ENCODE measurements at places on chromosomes 7 and 10.
A peak's percentile ranks its signal among the peaks of the same experiment; 100 is the strongest.

- DNase-seq, result peak; percentile 47
Observed at GRCh38 chr7:142583446-142583845, 165.8 kb upstream of the PRSS1 start.

GRCh38 chr7:79454361-79454960, 994 bp upstream of the MAGI2 start:
- no peak for DNase-seq

GRCh38 chr7:151732834-151733592, 143.9 kb downstream of the PRKAG2 start:
- DNase-seq, result no peak

- no peak for DNase-seq
Observed at GRCh38 chr10:113042868-113043267, 92.8 kb downstream of the TCF7L2 start.

DNA sequence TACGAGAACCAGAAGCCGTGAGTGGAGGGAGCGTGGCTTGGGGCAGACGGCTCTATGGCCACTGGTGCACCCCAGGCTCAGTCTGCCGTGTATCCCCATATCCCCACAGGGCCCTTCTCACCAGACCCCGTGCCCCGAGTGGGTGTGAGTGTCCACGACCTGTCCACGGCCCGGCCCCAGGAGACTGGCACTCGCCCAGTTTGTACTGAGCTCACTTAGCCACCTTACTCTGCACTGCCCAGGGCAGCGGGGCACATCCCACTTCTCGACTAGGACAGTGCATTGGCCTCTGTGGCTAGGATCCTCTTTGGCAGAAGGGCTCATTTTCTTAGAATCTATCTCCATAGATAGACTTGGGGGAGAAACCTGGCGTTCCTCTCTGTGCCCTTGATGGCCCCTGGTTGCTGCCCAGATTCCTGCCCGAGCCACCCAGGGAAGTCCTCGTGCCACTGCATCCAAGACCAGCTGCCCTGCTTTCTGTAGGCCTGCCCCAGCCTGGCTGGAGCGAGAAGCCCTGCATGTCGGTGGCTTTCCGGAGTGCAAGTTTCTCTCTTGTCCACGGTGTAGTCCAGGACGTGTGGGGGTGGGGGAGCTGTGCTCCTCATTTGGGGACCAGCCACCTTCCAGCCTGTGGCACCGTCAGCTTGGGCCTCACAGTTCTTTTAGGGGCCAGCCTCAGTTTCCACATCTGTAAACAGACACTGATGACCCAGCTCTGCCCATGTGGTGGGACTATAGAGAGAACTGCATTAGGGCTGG, 11.9 kb downstream of the TMEM120A start:
- DNase-seq, result no peak

GRCh38 chr10:131206111-131206995, 105.2 kb downstream of the TCERG1L start:
- DNase-seq, result no peak

DNA sequence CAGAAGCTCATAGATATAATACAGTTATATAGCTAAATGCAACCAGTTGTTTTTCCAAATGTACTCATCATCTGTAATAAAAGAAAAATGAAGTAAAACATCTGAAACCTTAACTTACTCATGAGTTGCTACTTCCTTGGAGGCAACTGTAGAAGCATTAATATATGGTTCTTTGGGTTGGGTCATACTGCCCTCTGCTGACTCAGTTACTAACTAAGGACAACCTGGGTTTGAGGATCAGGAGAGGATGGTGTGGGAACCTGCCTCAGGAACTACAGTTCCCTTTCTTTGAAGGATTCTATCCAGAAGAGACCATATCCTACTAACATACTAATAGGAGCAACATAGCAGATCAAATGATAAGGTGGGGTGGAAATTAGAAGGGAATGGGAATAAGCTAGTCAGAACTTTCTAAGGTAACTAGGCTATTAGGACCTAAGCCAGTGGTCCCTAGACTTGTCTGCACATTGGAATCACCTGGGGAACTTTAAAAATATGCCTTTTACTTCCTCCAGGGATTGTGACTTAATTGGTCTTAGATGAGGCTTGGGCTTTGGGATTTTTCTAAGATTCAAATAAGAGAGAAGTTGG, 20.7 kb downstream of the COX15 start:
- peak; percentile 44 for DNase-seq

DNA sequence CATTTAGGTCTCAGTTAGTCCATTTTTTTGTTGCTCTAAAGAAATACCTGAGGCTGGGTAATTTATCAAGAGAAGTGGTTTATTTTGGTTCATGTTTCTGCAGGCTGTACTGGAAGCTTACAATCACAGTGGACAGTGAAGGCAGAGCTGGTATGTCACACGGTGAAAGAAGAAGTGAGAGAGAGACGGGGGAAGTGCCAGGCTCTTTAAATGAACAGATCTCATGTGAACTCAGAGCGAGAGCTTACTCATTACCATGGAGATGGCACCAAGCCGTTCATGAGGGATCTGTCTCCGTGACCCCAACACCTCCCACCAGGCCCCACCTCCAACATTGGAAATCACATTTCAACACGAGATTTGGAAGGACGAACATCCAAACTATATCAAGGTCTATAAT, 18.9 kb upstream of the PNLIPRP3 start:
- DNase-seq, result no peak

DNA sequence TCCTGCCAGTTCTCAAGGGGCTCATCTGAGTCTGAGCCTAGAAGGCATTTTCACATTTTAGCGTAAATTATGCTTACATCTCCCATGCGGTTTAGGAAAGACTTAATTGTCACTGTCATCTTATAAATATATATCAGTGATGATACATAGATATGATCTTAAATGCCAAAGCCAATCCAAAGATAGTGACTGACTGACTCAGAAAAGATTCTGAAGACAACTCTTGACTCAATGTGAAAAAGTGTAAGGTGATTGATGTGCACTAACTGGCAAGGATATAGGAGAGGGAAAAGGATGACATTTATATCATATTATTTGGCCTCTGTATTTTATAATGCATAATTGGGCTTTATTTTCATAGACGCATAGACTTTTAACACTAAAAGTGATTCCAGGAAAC, 84.9 kb upstream of the LRRN3 start:
- DNase-seq, result no peak

- peak; percentile 19 for DNase-seq
Observed at GRCh38 chr10:11782793-11783557, 40.2 kb upstream of the PROSER2 start.

- DNase-seq, result no peak
Observed at GRCh38 chr7:105209870-105210269, 178.9 kb downstream of the SRPK2 start.

- DNase-seq, result no peak
Observed at GRCh38 chr7:44387389-44387788, 62.0 kb upstream of the CAMK2B start.

DNA sequence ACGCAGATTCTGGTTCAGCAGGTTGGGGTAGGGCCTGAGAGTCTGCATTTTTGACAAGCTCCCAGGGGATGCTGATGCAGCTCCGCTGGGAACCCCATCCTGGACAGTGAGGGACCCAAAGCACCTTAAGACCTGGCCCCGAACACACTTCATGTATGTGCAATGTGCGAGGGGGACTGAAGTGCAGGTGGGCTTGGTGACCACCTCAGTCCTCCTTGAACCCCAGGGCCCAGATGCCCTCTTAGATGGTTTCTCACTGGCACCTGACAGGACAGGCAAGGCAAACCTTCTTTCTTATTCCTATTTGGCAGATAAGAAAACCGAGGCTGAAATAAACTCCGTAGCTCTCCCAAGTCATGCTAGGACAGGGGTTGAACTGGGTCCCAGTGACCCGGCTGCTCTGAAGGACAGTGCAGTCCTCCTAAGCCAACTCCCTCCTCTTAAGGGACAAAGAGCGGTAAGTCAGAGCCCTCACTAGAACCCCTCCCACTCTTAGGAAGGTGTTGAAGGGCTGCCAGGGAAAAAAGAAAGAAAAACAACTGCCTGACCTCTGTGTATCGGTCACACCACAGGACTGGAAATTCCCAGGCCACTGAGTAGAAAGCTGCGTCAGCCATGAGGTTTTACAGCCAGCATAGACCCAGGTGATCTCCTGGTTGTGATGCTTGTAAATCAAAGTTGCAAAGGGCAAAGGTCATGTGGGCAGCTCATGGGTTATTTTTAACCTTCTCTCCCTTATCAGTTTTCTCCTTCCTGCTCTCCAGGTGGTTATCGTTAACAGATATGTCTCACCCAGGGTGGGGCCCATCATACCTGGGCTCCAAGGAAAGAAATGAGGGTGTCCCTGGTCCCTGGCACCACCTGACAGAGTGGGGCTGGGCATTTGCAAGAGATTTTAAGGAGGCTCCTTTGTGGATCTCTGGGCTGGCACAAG, 90.9 kb upstream of the SMNDC1 start:
- DNase-seq, result no peak

DNA sequence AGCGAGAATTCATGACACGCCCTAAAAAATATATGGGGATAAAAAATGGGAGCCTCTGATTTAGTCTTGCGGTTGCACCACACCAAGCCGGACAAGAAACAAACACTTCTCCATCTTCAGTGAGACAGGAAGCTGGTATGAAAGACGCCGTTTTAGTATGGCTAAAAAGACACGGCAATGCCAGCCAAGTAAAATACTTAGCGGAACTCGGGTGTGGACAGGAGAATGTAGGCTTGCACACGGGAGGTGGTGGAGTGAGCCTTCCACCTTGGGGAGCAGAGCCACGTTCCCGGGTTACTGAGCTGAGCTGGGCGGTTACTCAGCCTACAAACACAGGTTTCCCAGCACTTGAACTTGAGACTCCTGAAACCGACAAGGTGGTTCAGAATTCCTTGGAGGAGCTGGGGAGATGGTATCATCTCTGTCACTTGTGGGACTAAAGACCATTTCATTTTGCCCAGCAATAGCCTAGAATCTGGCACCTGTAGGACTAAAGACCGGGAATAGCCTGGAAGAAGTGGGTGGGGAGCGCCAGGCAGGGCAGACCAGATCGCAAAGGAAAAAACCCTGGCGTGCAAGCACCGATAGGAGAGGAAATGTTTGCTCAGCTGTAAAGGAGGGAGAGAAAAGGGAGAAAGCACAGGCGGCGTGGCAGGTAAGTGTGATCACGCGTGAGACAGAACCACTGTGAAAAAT, 34.8 kb upstream of the SEPHS1 start:
- DNase-seq, result no peak

GRCh38 chr7:155380221-155380861, 77.6 kb upstream of the EN2 start:
- DNase-seq, result peak; percentile 8

DNA sequence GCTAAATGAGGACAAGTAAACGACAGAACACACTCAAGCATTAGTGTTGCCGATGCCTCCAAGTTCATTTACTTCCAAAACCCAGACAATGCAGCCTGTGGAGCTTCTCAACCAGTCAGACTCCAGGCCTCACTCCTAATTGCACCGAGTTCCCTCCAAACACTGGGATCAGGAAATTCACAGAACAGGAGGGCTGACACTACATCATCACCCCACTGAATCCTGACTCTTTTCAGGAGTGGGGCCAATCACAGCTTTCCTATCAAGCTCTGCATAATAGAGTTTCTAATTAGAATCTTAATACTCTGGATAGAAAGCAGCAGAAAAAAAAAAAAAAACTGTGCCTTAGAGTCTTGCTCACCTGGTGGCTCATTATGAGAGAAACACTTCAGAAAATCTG, 103.7 kb downstream of the GLI3 start:
- DNase-seq, result no peak

DNA sequence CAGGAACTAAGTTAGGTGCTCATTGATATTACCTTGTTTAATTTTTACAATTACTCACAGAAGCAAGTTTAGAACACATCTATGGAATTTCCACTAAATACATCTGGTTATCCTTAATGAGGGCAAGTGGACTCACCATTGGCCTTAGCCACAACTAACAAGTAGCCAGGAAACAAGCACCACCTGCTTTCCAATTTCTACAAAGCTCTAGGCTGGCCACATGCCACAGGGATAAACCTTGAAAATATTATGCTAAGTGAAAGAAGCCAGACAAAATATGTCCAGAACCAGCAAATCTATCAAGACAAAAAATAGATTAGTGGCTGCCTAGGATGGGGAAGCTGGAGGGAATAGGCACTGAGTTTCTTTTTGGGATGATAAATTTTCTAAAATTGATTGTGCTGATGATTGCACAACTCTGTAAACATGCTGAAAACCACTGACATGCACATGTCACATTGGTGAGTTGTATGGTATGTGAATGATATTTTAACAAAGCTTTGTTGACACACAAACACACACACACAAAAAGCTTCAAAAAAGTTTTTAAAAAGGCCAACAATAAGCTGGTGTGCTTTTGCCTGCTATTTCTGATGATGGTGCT, 179.4 kb downstream of the CPEB3 start:
- DNase-seq, result no peak

- no peak for DNase-seq
Observed at GRCh38 chr10:21329995-21330627, 195.4 kb downstream of the SKIDA1 start.

DNA sequence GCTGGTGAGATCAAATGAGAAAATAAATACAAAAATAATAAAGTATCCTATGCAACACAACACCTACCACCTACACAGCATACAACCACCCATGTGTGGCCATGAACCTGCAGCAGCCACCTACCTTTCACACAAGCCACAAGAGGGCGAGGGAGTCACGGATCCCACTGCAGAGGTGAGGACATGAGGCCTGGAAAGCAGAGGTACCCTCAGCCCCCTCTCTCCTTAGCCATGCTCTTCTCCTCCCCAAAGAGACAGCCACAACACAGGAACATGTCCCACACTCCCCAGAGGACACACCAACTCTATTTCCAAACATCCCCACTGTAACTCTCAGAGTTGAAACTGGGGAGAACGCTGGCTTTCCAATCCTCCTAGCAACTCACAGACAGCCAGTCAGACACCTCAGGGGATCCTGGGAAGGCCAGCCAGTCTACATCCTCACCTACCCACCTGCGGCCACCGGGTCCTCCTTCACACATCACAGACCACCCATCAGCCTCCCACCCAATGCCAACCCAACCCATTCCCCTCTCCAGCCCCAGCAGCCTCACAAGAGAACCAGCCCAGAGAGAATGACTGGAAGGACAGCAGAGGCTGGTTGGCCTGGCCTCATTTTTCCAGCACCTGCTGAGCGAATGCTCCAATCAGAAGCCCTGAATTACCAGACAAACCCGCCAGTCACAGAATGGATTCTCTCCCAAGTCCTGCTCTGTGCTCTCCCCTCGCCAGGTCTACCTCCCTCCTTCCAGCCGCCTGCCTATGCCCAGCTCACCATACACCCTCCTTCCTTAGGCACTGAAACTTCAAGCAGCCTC, 18.4 kb downstream of the DLG5 start:
- no peak for DNase-seq

DNA sequence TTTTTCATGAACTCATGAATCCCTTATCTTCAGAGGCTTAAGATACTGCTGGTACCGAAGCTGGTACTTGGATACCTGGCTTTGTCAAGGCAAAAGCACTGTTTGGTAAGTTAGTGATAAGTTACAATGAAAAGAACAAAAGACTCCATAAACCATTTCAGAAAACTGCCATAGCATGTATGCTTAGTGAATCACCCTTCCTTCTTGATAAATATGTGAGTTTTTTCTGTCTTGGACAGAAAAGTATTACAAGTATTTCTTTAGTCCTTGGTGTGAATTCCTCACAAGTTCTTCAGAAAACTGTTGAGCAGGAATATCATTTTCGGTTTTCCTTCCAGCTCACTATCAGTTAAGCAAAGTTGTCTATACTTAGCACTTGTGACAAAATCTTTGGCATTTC, 25.6 kb downstream of the PUS7 start:
- peak; percentile 40 for DNase-seq

- DNase-seq, result no peak
Observed at GRCh38 chr7:924541-925231, 29.8 kb downstream of the ADAP1 start.

- DNase-seq, result no peak
Observed at GRCh38 chr7:80288175-80289122, 153.8 kb downstream of the GNAI1 start.

- no peak for DNase-seq
Observed at GRCh38 chr7:154879629-154880028, 123.3 kb downstream of the PAXIP1 start.

GRCh38 chr7:153470004-153470671, 582.1 kb upstream of the DPP6 start:
- no peak for DNase-seq
